ENCODE measurements at places on chromosomes 6 and 20.

DNA sequence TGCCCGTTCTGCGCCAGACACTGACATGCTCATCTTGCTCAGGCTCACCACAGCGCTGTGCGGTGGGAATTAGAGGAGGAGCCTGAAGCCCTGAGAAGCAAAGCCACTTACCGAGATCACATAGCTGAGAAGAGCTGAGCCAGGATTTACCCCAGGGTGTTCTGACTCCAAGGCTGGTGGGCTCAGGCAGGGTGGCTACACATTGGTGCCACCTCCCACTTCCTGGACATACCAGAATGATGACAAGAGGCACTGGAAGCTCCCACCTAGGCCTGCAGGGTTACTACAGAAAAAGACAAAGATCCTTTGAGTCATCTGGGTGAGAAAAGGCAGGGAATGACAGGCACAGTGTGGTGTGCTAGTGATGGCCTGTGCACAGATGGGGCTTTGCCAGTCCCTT is 24.4 kb upstream of the FKBP1A start:
- no peak for DNase-seq

GRCh38 chr6:42417641-42418112 is 34.0 kb downstream of the TRERF1 start:
- DNase-seq = no peak

GRCh38 chr20:3400260-3401155 is 7.0 kb downstream of the DNAAF9 start:
- DNase-seq = no peak

DNA sequence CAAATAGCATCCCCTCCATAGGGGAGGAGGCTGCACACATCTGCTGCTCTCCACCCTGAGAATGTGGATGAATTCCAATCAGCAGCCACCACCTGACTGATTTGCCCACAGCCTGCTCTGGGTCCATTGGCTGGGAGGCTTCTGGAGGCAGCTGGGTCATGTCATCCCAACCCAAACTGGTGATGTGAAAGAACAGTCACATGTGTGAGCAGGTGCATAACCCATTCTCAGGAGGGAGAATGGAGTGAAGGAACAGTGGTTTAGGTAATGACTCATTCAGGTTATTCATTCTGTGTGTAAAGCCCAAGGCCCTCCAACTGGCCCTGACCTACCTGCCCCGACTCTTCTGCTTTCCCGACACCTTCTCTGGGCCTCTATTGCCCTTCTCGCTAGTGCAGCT is 90.9 kb upstream of the GCM1 start:
- no peak for DNase-seq

DNA sequence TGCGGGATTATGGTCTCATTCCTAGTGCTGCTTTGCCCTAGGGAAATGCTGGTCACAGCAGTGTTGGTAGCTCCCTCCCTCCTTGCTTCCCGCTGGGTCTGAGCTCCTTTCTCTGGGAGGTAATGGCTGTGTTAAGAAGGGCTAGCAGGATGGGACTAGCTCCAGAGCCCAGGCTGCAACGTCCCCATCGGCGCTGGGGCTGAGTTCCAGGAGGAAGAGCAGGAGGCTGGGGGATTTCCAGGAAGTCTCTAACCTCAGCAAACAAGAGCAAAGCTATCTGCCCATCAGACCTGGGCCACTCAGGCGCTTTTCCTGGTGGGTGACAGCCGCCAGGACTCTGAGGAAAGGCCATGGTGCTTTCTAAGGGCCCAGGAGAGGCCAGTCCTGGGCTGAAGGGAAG is 174.2 kb downstream of the DLL1 start:
- DNase-seq = no peak

DNA sequence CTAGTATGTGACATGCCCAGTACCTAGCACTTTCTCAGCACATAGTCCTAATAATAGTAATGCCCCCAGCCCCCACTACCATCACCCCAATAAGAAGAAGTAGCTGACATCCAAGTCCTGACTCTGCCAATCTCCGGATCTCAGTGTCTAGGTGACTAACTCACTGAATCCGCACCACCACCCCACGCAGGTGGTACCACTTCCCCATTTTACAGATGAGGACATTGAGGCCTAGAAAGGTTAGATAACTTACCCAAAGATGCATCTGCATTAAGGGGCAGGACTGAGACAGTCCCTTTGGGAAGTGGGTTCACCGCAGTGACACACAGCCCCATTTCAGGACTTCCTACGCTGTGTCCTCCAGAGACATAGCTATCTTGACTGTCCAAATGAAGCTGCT is 241.2 kb downstream of the TFAP2C start:
- no peak for DNase-seq

- DNase-seq = no peak
Measured at GRCh38 chr6:163415620-163416556, 1.4 kb downstream of the QKI start.

GRCh38 chr20:8433291-8433690 is 301.2 kb downstream of the PLCB1 start:
- no peak for DNase-seq

- DNase-seq = no peak
Measured at GRCh38 chr6:52992980-52993920, 1.8 kb downstream of the GSTA4 start.

- no peak for DNase-seq
Measured at GRCh38 chr6:138656364-138657064, 117.1 kb upstream of the CCDC28A start.

- no peak for DNase-seq
Measured at GRCh38 chr20:48294196-48294595, 508.9 kb upstream of the SULF2 start.

GRCh38 chr20:58251348-58251978 is 23.0 kb upstream of the ANKRD60 start:
- no peak for DNase-seq

- DNase-seq = no peak
Measured at GRCh38 chr20:46060301-46060881, 29.4 kb downstream of the NCOA5 start.

- DNase-seq = peak; percentile 37
Measured at GRCh38 chr6:30219244-30219643, 6.0 kb upstream of the TRIM26 start.

DNA sequence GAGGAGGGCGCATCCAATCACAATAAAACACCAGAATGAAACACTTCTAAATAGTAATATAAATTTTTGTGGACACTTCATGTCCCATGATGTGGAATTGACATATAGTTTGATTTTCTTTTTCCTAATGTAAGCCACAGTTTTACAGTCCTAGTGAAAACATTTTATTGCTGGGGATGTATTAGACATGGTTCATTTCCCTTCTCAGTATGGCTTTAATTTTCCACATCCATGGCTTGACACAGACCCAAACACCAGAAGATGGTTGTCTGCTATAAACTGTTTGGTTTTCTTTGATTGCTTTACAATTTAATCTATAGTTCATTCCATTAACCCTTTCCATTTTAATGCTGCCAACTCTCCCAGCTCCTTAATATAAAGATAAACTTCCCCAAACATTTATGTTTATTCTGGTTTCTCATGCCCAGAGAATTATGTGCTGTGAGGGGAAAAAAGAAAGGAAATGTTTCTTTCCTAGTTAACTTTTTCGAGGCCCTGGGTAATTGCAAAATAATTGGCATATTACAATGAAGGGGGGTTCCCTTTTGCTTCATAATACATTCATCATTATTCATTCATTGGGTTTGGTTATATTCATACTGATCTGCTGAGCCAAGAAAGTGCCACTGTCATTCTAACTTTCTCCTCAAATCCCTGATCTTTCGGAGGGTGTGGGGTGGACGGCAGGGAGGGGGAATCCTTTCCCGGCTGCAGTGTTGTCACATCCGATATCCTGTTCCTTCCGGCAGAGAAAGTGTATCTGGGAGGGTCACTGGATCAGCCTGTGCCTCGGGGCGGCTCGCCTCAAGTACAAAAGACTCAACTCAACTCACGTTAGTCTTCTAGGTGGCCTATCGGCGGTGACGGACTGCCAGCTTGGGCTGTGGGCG is 127.6 kb upstream of the TFAP2D start:
- DNase-seq = no peak

DNA sequence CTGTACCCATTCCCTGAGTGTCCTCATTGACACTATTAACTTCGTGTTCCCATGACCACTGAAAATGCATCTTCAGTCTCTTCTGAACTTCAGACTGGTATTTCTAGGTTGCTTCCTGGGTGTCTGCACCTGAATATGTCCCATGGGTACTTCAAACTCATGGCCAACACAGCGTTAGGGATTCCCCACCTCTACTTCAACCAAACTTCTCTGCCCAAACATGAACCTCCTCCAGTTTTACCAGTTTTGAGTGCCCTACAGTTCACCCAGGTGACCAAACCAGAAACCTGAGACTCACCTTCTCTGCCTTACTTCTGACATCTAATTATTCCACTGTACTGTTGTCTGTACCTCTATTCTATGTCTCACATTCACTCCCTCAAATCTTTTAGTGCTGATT is 99.5 kb upstream of the SUPT3H start:
- no peak for DNase-seq

GRCh38 chr6:150492507-150492906 is 107.2 kb upstream of the PLEKHG1 start:
- DNase-seq = no peak

- DNase-seq = no peak
Measured at GRCh38 chr20:54474866-54475265, 527 bp upstream of the DOK5 start.

- no peak for DNase-seq
Measured at GRCh38 chr6:300026-300425, 7.7 kb downstream of the DUSP22 start.
